Amygdala (tissue), 56 donors: ENCODE measurements at places on chromosomes 2 and 18.

DNA sequence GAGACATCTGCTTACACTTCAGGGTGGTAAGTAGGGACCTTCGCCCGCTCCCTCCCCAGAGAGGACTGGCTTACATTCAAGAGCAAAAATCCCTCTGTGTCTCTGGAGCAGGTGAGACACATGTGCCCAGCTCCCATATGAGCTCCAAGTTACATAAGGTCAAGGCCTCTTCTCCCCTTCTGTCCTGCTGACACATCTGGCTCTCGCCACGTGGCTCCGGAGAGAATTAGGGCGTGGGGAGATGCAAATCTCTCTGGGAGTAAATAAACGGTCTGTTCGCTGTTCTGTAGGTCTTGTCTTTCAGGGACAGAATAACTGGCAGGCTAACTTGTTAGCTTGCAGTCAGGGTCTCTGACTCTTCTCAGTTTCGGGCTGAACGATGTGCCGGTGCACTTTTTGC lies 16.2 kb downstream of the MRO start:
- no peak for DNase-seq

GRCh38 chr2:189285962-189286645 lies 106.5 kb upstream of the COL5A2 start:
- no peak for DNase-seq

DNA sequence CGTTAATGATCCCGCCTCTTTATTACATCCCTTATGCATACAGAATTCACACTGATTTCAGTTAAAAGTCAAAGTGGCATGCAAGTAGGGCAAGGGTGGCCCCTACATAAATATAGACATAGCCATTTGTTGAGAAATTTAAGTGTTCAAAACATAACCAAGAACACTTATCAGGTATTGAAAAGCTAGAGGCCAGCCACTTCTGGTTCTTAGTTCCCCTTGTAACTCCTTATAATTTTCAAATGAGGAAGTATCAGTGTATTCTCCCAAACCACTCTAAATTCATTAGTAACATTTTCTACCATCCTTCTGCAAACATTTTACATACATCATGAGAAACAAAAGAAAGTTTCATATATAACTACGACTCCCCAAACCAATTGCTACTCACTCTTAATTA lies 5.8 kb upstream of the ARL5A start:
- DNase-seq, result no peak

DNA sequence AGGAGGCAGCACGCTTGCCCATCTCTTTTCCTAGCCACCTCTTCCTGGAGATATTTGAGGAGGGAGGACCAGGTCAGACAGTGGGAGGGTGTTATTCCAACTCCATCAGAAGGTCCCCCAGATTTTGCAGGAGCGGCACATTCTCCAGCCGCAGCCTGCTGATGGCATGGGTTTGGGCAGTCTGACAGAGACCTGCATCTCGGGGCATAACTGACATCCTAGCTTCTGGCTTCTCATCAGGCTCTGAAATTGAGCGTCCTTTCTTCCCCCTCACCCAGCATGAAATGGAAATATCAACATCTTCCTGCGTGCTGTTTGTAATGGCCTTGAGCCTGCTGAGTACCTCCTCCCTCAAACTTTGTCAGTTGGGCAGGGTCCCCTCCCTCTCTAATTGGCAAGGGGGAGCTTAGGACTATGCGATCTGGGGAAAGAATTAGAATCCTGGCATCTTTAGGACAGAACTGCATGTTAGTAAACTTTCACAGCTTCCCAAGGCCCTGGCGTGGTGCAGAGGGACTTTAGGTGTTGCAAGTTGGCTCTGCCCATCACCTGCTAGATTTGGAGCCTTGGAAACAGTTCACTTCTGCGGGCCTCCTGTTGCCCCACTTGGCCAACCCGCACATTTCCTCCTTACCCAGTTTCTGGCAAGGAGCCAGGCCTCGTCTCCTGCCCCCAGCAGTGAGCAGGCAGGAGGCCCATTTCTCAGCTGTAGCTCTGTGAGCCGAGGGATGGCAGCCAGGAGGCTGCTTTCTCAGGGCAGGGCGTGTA lies 2.2 kb downstream of the ITM2C start:
- DNase-seq, result peak; percentile 44

DNA sequence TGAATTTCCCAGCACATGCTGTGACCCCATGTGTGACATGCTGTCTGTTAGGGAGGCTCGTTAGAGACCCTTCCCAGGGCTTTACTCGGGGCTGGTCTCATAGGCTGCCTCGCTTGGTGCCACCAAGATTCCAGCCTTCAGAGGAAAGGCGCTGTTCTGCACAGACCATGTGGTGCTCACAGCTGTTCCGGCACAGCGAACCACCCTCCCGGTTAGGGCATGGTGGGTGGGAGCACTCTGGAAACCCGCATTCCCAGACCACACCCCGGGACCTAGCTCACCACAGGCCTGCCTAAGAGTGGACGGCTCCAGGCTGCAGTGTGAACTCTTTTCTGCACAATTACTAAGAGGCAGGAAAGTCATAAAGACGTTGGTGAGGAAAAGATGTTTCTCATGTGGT lies 112.0 kb downstream of the MBP start:
- DNase-seq, result peak; percentile 57

GRCh38 chr2:218081063-218081462 lies 12.0 kb downstream of the RUFY4 start:
- DNase-seq, result no peak

DNA sequence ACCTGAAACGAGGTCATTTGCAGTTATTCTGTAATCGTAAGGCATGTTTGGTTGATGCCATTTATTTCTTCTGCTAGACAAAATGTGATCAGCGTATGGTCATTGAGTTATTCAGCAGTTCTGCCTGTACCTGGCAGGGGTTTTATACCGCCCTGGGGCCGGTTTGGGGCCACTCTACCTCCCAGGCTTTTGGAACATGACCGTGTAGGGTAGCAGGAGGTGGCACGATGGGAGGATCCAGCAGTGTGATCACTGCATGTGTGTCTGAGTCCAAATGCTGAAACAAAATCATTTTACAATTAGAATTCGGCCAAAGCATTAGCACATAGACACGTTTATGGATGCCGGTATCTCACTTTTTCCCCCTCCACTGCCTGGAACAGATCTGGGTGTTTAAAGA lies 26.7 kb downstream of the LPIN1 start:
- DNase-seq, result no peak

DNA sequence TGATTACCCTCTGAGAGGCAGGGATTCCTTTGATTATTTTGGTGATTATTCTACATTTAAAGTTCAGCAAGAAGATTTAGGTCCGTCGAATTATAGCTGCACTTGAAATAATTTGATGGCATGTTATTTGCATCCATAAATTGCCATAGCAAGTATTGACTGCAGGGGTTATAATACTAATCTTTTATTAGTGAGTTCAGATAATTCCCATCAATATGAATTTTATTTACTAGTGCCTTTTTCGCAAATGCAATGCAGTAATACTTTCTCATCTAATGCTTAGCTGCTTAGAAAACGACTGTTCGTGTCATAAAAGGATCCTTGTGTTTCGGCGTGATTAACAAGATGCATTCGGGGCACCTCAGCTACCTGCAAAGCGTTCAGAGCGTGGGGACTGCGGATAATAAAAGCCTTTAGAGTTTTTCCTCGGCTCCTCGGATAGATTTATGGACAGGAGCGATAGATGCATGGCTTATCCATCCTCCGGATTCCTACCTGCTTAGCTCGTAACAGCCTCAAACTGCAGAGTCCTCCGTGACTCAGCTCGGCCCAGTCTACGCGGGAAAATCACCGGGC lies 2.5 kb upstream of the GBX2 start:
- DNase-seq, result no peak

GRCh38 chr2:105895990-105896764 lies 151.5 kb downstream of the NCK2 start:
- no peak for DNase-seq

DNA sequence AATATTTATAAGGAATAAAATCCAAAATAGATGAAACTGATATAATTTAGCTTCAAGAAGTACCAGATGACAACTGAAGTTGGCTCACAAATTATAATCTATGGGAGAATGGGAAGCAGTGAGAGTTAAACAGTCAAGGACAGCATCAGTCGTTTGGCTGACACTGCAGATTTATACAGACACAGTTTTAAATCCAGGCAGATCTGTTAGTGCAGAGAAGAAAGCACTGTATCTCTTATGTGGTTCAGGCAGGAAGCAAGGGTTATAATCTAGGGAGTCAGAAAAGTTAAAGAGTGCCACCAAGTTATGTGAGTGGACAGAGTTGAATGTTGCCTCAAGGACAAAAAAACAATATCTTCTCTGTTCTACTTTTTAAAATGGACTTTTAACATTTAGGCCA lies 880.2 kb downstream of the TSN start:
- DNase-seq, result no peak

- no peak for DNase-seq
Observed at GRCh38 chr18:56157541-56157940, 480.9 kb downstream of the TXNL1 start.

GRCh38 chr2:170715062-170715931 lies at the start of gene SP5:
Gene SP5, plus strand, starts transcription at chr2:170715337. Its CDS starts 176 bp downstream, at chr2:170715513.
- DNase-seq, result no peak

- no peak for DNase-seq
Observed at GRCh38 chr2:106638043-106638442, 150.9 kb downstream of the CD8B2 start.

DNA sequence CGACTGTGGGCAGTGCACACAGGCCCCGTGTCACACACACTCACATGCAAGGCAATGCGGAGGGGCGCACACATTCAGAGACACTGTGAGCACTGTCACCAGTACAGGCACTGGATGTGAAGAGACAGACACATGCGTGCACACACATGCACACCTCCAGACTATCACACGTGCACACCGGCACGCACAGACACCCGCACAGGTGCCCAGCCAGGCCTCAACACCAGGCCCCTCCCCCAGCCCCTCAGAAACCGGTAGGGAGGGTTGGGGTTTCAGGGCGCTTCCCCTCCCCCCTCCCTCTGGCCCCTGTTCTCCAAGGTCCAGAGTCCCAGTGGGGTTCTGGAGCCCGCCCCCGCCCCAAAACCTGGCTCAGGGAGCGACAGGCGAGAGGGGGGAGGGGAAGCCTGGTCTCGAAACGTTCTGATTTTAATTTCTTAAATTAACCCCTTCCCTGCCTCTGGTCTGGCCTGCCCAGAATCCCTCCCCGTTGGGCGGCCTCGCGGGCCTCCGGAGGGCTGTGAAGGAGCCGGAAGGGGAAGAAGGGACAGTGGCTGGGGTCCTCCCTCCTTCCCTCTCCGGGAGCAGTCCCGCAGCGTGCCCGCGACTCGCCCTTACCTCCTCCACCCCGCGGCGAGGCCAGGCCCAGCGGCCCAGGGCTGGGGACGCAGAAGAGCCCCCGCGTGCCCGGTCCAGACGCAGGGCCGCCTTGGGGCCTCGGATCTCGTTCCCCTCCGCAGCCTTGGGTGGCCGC lies 558 bp downstream of the FBXO41 start:
- DNase-seq, result no peak

DNA sequence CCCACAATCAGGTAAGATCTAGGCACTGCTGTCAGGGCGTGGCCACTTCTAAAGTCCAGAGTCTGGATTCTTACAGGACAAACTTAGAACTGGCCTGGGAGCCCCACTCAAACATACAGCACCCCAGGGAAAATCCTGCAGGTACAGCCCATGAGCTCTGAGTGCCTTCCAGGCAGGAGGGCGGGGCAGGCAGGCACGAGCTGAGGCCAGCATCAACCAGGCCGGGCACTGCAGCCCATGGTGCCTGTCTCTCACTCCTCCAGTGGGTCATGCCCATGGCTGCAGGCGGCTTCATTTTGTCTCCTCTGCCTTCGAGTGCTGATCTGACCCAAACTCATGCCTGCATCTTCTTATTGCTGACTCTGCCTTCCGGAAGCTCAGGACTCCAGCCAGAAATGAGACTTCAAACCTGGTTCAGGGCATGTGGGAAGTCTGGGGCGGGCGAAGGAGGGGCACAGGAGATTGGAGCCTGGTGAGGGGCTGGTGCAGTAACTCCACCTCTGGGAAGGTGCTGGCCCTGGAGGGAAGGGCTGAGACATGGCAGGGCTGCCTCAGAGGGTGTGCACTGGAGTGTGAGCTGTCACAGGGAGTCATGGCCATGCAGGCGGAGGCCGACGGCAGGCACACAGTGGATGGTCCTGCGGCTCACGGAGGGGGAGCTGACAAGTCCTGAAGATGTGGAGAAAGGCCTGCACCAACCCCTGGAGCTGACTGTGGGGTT lies 40.5 kb downstream of the HS6ST1 start:
- no peak for DNase-seq

DNA sequence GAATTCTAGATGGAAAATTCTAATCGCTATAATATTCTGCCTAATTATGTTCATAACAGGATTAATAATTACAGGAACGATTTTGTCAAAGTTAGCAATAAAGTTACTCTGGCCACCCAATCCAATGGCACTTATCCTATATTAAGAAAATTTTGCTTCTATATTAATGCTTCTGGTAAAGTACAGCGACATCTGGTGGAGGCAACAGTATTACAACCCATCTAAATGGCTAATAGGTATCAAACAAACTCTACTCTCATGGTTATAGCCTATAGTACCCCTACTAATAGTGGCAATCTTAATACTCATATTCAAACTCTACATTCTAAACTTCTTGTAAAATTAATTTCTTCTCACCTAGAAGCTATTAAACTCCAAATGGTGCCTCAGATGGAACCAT lies 1084.7 kb upstream of the LRRTM1 start:
- DNase-seq, result no peak

- DNase-seq, result no peak
Observed at GRCh38 chr18:31129398-31130115, 27.3 kb upstream of the DSC2 start.

DNA sequence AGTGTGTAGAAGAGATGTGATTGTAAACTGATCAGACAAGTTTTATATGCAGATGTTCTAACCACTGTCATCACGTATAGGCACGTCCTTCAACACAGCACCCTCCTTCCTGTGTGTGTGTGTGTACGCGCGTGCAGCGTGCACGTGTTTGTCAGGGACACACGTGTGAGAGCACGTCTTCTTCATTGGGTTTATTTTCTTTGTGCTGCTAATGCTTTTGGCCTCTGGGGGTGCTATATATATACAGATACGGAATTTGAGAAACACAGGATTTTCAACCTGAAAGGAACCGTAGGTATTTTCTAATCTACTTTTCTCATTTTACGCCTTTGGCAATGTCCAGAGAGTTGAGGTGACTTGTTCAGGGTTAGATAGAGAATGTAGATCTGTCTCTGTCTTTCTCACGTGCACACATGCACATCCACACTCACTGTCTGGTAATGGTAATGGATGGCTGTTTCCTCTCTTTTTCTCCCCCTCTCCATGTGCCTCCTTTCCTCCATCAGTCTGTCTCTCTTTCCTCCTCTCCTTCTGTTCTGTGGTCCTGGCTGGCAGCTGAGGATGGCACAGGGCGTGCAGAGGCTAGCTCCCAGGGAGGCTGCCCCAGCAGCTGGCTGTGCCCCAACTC lies 13.4 kb upstream of the CELF4 start:
- peak; percentile 20 for DNase-seq

- DNase-seq, result no peak
Observed at GRCh38 chr2:200873560-200873959, 9.1 kb upstream of the CLK1 start.

DNA sequence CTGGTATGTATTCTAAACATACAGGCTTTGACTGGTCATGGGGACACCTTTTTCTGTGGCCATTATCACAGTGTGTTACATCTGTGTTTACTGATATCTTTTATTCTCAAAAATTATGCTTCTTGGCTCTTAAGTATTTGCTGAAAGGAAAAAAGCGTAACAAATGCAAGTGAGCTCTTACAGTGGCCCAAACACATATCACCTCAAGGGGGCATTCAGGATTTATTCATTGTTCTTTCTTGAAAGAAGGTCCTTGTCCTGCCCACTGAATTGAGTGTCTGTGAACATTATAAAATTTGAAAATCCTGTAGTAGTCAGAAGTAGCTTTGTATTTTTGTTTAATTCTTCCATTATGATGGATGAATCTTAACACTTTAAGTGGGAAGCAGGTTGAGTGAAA lies 454.5 kb downstream of the XIRP2 start:
- no peak for DNase-seq
